Mammary microvascular endothelial cell (primary cell): ENCODE measurements at places on chromosomes 2 and 18. TPM values are rescaled to one million over a fixed set of nuclear protein-coding genes. Genes with fewer than 3 reads are reported as not detected.

PLCD4 gene
- total RNA-seq: 0.60 and 1.2 TPM in 2 replicates

MRO gene
- total RNA-seq: not detected in 2 replicates

RTP5 gene
- total RNA-seq: not detected in 2 replicates

PDCD1 gene
- total RNA-seq: not detected in 2 replicates

TNFAIP6 gene
- 0.64 TPM in 1 of 2 replicates, not detected in the other for total RNA-seq

RGPD4 gene
- total RNA-seq: not detected in 2 replicates

CIB4 gene
- not detected in 2 replicates for total RNA-seq

MARCHF4 gene
- total RNA-seq: 15.5 and 16.3 TPM in 2 replicates

ELAC1 gene
- 3.5 and 8.5 TPM in 2 replicates for total RNA-seq

MARCHF7 gene
- 88.7 and 103 TPM in 2 replicates for total RNA-seq

FKBP1B gene
- total RNA-seq: 15.6 and 21.6 TPM in 2 replicates

CABYR gene
- total RNA-seq: 5.1 and 6.4 TPM in 2 replicates

SMC6 gene
- 21.7 and 25.3 TPM in 2 replicates for total RNA-seq

EGR4 gene
- not detected in 2 replicates for total RNA-seq

HOXD3 gene
- total RNA-seq: 4.6 and 4.9 TPM in 2 replicates

GKN1 gene
- total RNA-seq: not detected in 2 replicates

ATP6V1B1 gene
- total RNA-seq: 5.8 TPM in 1 of 2 replicates, not detected in the other

SRD5A2 gene
- total RNA-seq: not detected in 2 replicates

DPP4 gene
- 20.2 and 20.3 TPM in 2 replicates for total RNA-seq

HOXD12 gene
- not detected in 2 replicates for total RNA-seq

TLX2 gene
- not detected in 2 replicates for total RNA-seq

TM4SF20 gene
- total RNA-seq: not detected in 2 replicates
